Astrocyte of the cerebellum (primary cell): ENCODE measurements at places on chromosomes 13 and 19.

DNA sequence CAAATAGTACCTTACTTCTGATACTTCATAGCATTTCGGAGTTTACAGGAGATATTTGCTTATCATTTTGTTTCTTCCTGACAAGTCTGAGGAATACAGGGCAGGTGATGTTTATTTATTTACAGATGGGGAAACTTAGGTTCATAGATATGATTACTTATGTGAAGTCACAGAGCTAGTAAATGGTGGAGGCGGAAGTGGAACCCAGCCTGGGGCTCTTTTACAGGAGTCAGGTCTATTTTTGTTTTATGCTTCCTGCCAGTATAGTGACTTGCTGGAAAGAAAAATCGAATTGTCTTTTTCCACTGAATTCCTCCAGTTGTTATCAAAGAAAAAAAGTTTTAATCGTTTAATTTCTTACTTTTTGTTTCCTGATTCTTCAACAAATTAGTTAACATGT, 66.5 kb downstream of the DGKH start:
- DNase-seq: no peak

- DNase-seq: no peak
Measured at GRCh38 chr19:32671883-32672593, 2.9 kb downstream of the ANKRD27 start.

- DNase-seq: no peak
Measured at GRCh38 chr19:12202250-12202649, 39.4 kb downstream of the ZNF136 start.

DNA sequence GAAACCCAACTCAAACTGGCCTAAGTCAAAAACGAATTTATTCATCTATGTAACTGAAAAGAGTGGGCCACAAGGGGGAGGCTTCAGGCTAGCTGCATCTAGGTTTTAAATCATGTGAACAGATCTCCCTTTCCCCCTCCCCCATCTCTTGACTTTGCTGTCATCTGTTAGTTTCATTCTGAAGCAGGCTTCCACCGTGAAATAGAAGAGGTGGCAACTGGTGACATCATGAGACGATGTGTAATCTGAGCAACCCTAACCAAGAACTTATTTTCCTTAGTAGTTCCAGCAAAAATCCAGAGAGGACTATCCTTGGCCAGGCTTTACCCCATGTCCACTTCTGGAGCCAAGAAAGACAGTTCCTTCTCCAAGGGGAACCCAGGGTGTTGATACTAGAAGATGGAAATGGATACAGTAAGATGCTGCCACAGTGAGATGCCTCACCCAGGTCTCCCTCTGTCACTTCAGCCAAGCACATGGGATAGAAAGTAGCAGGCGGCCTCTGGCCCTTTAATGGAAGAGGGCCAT, 9.4 kb downstream of the SAMD4B start:
- no peak for DNase-seq

- no peak for DNase-seq
Measured at GRCh38 chr19:35689836-35690235, 14.5 kb upstream of the ZBTB32 start.

- DNase-seq: no peak
Measured at GRCh38 chr19:6172074-6172863, 36.8 kb downstream of the ACSBG2 start.

GRCh38 chr13:33855371-33855895, 37.5 kb downstream of the RFC3 start:
- no peak for DNase-seq

DNA sequence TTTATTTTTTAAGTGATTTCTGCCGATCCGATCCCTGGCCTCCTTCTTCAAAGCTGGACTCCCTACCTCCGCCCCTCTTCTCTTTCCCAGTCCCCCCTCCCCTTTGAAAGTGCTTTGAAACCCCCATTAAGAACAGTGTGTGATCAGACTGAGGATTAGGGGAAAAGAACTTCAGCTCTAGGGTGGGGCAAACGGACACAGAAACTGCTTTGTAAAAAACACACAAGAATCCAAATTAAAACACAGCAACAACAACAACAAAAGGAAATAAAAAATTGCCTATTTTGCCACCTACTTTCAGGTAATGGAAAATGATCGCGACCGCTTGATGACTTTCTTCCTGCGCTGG, 1.4 kb downstream of the SPRY2 start:
- DNase-seq: no peak

GRCh38 chr19:28710278-28710677, 502.7 kb downstream of the UQCRFS1 start:
- DNase-seq: peak; percentile 70

GRCh38 chr19:39679056-39679790, 23.5 kb downstream of the LGALS16 start:
- no peak for DNase-seq

DNA sequence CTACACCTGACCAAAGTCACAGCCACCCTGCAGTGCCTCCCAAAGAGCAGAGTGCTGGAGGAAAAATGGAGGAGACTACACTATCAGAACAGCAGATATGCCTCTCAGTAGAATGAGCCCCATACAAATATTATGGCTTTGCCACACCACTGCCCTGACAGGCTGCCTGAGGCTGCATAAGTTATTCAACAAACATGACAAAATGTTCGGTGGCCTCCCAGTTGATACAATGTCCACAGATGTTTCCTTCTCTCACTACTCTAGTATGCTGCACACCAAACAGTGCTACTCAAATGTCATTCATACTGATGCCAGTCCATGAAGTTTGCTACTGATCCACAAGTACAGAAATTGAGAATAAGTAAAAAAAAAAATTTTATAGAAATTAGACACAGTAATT, 41.0 kb downstream of the N4BP2L2 start:
- no peak for DNase-seq

DNA sequence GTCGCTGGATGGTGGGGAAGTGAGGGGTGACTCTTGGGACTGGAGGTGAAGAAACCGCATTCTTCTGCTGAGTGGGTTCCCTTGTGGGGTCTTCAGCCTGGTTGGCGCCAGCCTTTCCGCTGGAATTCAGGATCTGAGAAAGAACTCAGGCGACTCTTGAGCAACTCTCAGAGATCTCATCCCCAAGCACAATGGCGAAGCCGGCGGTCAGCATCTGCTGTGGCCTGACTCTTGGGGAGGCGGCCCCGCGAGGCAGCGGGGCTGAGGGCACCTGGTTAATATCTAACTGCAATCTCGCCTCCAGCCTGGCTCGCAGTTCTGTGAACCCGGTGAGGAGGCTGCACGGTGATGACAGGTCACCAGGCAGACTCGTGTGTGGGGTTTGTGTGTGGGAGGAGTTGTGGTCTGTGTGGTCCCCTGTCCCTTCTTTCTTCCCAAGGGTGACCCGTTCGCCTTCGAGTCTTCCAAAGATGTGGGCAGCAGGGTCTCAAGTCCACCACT, 883 bp downstream of the ZNF441 start:
- no peak for DNase-seq

DNA sequence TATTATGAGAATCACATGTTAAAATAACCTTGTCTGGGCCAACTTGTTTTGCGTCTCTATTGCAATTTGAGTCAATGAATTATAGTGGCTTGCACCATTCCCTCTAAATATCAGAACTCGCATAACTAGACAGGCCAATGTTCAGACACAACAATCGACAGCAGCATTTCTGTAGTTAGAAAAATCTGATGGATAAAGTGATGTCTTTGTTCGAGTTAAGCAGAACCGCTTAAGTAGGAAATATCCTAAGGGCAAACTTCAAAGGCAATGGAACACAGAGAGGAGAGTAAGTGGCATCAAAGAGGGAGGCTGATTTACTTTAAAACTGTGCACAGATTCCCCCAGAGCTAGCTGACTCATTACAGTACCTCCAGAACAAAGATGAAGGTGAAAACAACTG, 333.9 kb downstream of the NALCN start:
- DNase-seq: no peak

DNA sequence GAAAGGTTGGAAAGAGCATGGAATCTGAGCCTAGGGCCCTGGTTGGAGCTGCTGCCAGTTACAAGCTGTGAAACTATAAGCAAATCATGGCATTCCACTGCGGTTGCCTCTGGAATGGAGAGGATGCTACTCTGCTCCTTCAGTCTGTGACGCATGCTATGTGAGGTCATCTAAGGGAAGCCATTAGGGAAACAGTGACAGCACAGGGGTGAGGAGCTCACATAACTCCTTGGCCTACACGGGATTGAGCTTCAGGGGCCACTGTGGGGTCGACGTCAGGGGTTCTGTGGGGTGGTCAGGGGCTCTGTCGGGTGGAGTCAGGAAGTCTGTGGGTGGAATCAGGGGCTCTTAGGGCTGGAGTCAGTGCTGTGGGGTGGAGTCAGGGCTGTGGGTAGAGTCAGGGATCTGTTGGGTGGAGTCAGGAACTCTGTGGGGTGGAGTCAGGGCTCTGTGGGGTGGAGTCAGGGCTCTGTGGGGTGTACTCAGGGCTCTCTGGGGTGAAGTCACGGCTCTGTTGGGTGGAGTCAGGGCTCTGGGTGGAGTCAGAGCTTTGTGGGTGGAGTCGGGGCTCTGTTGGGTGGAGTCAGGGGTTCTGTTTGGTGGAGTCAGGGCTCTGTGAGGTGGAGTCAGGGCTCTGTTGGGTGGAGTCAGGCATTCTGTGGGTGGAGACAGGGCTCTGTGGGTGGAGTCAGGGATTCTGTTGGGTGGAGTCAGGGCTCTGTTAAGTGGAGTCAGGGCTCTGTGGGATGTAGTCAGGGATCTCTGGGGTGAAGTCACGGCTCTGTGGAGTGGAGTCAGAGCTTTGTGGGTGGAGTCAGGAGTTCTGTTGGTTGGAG, 35.8 kb upstream of the MEDAG start:
- peak; percentile 91 for DNase-seq

- DNase-seq: no peak
Measured at GRCh38 chr13:28147495-28147894, 9.2 kb downstream of the PAN3 start.

- DNase-seq: no peak
Measured at GRCh38 chr13:99383946-99384345, 76.7 kb upstream of the GPR183 start.

- no peak for DNase-seq
Measured at GRCh38 chr13:50651922-50652321, 191.6 kb downstream of the DLEU7 start.

GRCh38 chr19:14363183-14364097, 17.8 kb upstream of the ADGRE5 start:
- no peak for DNase-seq

DNA sequence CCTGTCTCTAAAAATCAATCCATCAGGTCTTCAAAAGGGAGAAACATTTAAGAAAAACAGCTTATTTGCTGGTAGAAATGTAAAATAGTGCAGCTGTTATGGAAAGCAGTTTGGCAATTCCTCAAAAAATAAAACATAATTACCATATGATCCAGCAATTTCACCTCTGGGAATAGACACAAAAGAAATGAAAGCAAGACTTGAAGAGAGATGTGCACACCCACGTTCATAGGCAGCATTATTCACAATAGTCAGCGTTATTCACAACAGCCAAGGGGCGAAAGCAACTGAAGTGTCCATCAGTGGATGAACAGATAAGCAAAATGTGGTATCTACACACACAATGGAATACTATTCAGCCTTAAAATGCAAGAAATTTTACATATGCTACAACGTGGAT, 45.1 kb upstream of the DOCK9 start:
- DNase-seq: no peak

DNA sequence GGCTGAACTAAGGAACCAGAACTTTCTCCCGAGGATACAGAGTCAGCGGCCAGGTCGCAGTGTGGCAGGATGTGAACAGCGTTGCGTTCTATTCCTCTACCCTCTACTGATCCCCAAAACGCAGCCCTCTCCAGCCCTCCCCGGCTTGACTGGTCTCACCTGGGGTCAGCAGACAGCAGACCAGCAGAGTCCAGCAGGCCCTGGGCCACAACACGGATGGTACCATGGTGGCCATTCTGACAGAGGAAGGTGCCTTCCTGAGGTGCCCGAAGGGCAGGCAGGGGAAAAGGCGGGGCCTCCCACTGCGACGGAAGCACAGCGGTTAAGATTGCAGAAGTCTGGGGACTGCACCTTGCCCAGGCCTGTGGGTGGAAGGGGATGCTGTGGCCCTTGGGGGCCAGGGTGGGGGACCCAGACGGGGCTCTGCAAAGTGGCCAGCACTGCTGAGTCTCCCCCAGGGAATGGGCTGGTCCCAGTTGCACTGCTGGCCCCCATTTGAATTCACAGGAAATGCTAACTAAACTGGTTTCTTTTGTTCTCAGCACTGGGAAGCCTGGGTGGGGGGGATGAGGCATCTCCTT, at the start of gene ICAM3:
TSS of gene ICAM3 (minus strand) at position 245 of the 581 bp plus-strand sequence. CDS start at position 235, 10 bp downstream.
- no peak for DNase-seq

- no peak for DNase-seq
Measured at GRCh38 chr19:46555628-46556280, 45.4 kb upstream of the CALM3 start.

- no peak for DNase-seq
Measured at GRCh38 chr13:66748712-66749111, 481.4 kb downstream of the PCDH9 start.

DNA sequence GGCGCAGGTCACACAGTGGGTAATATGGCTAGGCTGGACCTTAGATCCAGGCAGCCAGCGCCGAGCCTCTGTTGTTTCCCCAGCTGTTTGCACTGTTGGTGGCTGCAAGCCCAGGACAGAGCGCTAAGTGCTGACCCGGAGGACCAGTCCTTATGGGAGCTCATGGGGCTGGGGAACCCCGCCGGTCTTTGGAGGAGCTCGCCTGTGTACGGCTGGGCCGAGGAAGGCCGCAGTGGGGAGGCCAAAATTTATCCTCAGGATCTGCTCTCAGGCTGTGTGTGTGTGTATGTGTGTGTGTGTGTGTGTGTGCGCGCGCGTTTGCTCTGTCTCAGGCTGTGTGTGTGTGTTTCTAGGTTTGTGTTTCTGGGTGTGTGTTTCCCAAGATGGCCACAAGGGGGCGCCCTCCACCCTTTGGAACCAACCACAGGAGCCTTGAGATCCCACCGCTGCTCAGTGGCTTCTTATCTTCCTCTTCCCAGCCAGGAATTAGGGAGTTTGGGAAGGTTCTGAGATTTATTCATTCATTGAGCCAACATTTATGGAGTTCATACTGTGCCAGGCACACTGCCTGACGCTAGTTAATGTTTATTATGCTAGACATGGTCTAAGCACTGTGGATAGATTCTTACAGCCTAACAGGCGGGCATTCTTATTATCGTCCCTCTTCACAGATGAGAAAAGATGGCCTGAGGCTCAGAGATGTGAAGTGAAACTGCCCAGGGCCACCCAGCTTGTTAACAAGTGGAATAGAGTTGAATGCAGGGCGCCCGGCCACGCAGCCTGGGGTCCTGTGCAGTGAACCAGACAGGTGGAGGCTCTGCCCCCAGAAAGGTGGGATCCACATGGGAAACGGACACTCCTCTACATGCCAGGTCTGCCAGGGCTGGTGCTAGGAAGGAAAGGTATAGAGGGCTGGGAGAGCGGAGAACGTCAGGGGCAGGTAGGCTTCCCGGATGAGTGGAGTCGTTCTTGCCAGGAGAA, 13.0 kb downstream of the PGLYRP1 start:
- peak; percentile 41 for DNase-seq

GRCh38 chr19:1107661-1108261, 4.0 kb downstream of the GPX4 start:
- no peak for DNase-seq

GRCh38 chr19:21496876-21497275, 8.5 kb upstream of the ZNF429 start:
- DNase-seq: no peak

- DNase-seq: no peak
Measured at GRCh38 chr13:76414320-76414719, 471.9 kb downstream of the KCTD12 start.
